ENCODE measurements at places on chromosomes 11 and 22. TPM values are rescaled to one million over a fixed set of nuclear protein-coding genes. Genes with fewer than 3 reads are reported as not detected.

GRCh38 chr11:107916671-107917241 lies 11.5 kb upstream of the RAB39A start:
- no peak for DNase-seq
- no peak overlapping the region for H3K27ac ChIP-seq
- no peak overlapping the region for H3K4me3 ChIP-seq
- H3K4me1 ChIP-seq, result no peaks in the 10 kb centered on the region
- H3K36me3 ChIP-seq, result no peaks in the 10 kb centered on the region

- H3K4me1 ChIP-seq, result no peaks in the 10 kb centered on the region
- no peaks in the 10 kb centered on the region for H3K27me3 ChIP-seq
- DNase-seq, result no peak
- H3K36me3 ChIP-seq, result no peaks in the 10 kb centered on the region
- no peak overlapping the region for H3K4me3 ChIP-seq
Observed at GRCh38 chr11:29300420-29300819, 716.4 kb downstream of the KCNA4 start.

DNA sequence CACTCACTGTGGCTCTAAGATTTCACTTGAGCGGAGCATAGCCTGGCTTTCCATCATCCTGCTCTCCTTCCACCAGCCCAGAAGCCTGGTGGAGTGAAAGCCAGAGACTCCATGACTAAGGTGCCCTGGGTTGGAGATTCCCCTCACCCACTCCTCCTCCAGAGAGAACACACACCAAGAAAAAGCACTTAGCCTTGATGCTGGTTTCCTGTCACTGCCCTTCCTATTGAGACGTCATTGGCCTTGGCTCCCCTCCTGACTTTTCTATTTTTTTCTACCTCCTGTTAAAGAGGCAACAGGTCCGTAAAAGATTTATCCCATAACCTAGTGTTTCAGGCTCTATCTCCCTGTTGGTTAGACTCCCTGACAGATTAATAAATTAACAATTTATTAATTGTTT lies 38.5 kb upstream of the APLNR start:
- no peaks in the 10 kb centered on the region for H3K36me3 ChIP-seq
- no peaks in the 10 kb centered on the region for H3K27me3 ChIP-seq
- H3K4me3 ChIP-seq, result no peak overlapping the region
- peaks cover 15% of the 10 kb centered on the region for H3K4me1 ChIP-seq
- DNase-seq, result no peak

- H3K27me3 ChIP-seq, result peaks cover 2% of the 10 kb centered on the region
- peak overlapping the region; percentile 41 for H3K27ac ChIP-seq
- H3K36me3 ChIP-seq, result no peaks in the 10 kb centered on the region
- H3K4me1 ChIP-seq, result no peaks in the 10 kb centered on the region
- DNase-seq, result peak; percentile 84
Observed at GRCh38 chr11:8018484-8019313, 31.6 kb downstream of the EIF3F start.

Gene TMEM109
- total RNA-seq, result 72.5 TPM

DNA sequence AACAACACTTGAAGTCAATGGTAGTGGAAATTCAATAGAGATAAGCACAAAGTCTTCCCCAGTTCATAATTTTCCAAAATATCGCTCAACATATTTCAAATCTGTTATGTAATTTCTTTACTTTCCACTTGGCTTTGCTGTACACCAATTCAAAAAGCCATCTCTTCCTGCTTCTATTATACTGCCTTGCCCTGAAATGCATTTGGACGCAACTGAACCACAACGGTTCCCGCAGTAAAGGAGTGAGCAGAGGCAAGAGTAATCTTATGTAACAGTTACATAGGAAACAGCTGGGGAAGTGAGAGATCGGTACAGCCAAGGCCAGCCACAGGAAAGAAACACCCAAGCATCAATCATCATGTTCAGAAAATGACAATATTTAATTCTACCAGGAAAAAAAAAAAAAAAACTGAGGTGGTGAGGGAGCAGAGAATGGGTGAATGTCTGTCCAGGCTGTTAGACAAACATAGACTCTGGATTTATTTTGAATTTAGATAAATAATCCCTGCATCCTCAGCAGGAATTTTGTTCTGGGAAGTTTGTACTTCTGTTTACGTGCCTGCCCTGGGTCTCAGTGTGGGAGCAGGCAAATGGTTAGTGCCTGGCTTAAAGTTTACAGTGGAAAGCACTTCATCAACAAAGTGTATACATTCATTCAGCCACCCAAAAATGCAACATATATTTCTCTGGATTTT lies 392.2 kb downstream of the ETS1 start:
- H3K4me1 ChIP-seq, result peaks cover 4% of the 10 kb centered on the region
- no peaks in the 10 kb centered on the region for H3K27me3 ChIP-seq
- no peak overlapping the region for H3K27ac ChIP-seq
- no peak overlapping the region for H3K4me3 ChIP-seq

Gene UBQLN3
- total RNA-seq, result not detected

- H3K27me3 ChIP-seq, result no peaks in the 10 kb centered on the region
- H3K27ac ChIP-seq, result no peak overlapping the region
- H3K4me1 ChIP-seq, result peaks cover 12% of the 10 kb centered on the region
- no peak overlapping the region for H3K4me3 ChIP-seq
- peak; percentile 59 for DNase-seq
Observed at GRCh38 chr11:117822074-117823033, 2.2 kb downstream of the FXYD2 start.

Gene MN1
- total RNA-seq, result 21.0 TPM

- peak; percentile 72 for DNase-seq
- no peaks in the 10 kb centered on the region for H3K27me3 ChIP-seq
- H3K4me3 ChIP-seq, result no peak overlapping the region
- peak overlapping the region; percentile 56 for H3K27ac ChIP-seq
- H3K36me3 ChIP-seq, result no peaks in the 10 kb centered on the region
Observed at GRCh38 chr11:11977206-11977938, 31.1 kb downstream of the DKK3 start.

GRCh38 chr22:40626851-40627250 lies 9.7 kb downstream of the MRTFA start:
- H3K36me3 ChIP-seq, result no peaks in the 10 kb centered on the region
- no peaks in the 10 kb centered on the region for H3K27me3 ChIP-seq
- H3K4me1 ChIP-seq, result peaks cover 46% of the 10 kb centered on the region
- H3K27ac ChIP-seq, result no peak overlapping the region

- no peak overlapping the region for H3K4me3 ChIP-seq
- no peaks in the 10 kb centered on the region for H3K36me3 ChIP-seq
- H3K4me1 ChIP-seq, result peaks cover 14% of the 10 kb centered on the region
- H3K27me3 ChIP-seq, result no peaks in the 10 kb centered on the region
- DNase-seq, result no peak
- H3K27ac ChIP-seq, result no peak overlapping the region
Observed at GRCh38 chr11:21603886-21604285, 589.0 kb upstream of the ANO5 start.

DNA sequence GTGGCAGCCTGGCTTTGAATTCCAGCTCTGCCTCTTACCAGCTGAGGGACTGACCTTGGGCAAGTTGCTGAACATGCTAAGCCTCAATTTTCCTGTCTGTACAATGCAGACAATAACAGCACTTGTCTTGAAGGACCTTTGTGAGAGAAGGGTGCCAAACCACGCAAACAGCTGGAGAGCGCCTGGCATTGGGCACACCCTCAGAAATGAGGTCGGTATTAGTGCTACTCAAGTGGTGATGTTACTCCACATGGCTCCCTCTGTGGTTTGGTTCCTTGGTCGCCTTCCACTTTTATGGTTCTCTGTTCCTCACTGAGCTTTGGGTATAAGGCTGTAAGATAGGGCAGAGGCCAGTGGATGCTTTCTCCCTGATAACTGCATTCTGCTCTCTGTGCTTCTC lies 8.2 kb downstream of the UBASH3B start:
- H3K27ac ChIP-seq, result no peak overlapping the region
- no peak overlapping the region for H3K4me3 ChIP-seq
- no peaks in the 10 kb centered on the region for H3K27me3 ChIP-seq
- no peaks in the 10 kb centered on the region for H3K4me1 ChIP-seq
- no peak for DNase-seq

Gene CRYBB2
- not detected for total RNA-seq

- peaks cover 15% of the 10 kb centered on the region for H3K4me1 ChIP-seq
- H3K27ac ChIP-seq, result no peak overlapping the region
- no peaks in the 10 kb centered on the region for H3K36me3 ChIP-seq
- peak; percentile 36 for DNase-seq
- no peak overlapping the region for H3K4me3 ChIP-seq
Observed at GRCh38 chr22:33529424-33530113, 390.7 kb downstream of the LARGE1 start.

DNA sequence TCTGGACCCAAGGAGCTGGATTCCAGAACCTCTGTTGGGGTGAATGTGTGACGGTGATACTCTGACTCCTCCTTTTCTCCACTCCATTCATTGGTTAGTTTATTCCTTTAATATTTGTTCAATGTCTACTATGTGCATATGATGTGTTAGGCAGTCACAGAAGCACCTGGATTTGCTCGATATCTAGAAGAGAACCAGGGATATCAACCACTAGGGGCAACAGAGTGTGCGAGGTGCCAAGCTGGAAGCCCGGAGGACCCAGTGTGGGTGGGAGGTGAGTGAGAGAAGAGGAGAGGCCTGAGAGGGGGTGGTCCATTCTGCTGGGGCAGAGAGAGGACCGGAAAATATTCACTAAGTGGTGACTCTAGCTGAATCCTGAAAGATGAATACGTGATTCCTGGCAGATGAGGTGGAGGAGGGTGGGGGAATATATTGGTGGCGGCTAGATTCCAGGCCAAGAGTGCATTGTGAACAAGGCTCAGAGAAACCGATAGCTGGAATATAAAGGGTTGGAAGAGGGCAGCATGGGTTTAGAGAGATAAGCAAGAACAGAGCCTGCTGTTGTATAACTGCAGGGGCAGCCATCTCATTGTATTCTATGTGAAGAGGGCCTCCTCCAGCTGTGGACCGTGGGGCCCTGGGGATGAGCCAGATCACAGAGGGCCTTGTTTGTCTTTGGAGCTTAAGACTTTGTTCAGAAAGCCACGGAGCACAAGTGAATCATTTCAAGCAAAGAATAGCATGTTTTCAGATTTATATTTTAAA lies 6.9 kb upstream of the TIMP3 start:
- peaks cover 14% of the 10 kb centered on the region for H3K27me3 ChIP-seq
- no peak overlapping the region for H3K27ac ChIP-seq
- H3K4me3 ChIP-seq, result no peak overlapping the region

GRCh38 chr11:43879789-43880639 lies 617 bp upstream of the ALKBH3 start:
- H3K36me3 ChIP-seq, result peaks cover 29% of the 10 kb centered on the region
- no peak for DNase-seq
- no peaks in the 10 kb centered on the region for H3K27me3 ChIP-seq

DNA sequence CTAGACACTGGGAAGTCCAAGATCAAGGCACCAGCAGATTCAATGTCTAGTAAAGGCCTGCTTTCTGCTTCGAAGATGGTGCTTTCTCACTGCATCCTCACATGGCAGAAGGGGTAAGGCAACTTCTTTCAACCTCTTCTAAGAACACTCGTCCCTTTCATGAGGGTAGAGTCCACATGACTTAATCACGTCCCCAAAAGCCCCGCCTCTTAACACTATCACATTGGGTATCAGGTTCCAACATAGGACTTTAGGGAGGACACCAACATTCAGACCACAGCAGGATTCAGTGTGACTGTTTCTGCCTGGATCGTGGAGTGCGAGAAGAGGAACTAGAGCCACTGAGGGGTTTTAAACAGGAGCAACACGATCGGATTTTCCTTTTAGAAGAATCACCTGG lies 3.7 kb upstream of the TIRAP start:
- H3K4me1 ChIP-seq, result peaks cover 15% of the 10 kb centered on the region
- H3K36me3 ChIP-seq, result peaks cover 41% of the 10 kb centered on the region
- H3K27ac ChIP-seq, result no peak overlapping the region
- DNase-seq, result no peak
- H3K27me3 ChIP-seq, result no peaks in the 10 kb centered on the region
- no peak overlapping the region for H3K4me3 ChIP-seq

- no peaks in the 10 kb centered on the region for H3K27me3 ChIP-seq
- no peaks in the 10 kb centered on the region for H3K36me3 ChIP-seq
- DNase-seq, result no peak
Observed at GRCh38 chr11:60130496-60130895, 42.0 kb downstream of the MS4A2 start.

Gene SCN2B
- total RNA-seq, result 6.6 TPM

DNA sequence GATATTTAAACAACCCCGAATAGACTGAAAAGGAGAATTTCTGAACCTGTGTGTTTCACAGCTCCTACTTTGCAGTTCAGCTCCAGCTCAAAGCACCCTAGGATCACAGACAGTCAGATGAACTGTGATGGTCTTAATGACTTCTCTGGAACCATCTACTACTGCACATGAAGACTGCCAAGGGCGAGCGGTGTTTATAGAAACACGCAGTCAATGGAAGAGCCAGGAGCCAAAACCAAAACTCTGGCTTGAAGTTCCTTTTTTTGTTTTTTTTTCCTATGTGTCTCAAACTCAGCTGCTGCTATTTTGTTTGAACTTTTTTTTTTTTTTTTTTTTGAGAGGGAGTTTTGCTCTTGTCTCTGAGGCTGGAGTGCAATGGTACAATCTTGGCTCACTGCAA lies 382.6 kb upstream of the SYN3 start:
- H3K27ac ChIP-seq, result no peak overlapping the region
- no peak overlapping the region for H3K4me3 ChIP-seq
- peaks cover 3% of the 10 kb centered on the region for H3K4me1 ChIP-seq
- no peaks in the 10 kb centered on the region for H3K36me3 ChIP-seq

DNA sequence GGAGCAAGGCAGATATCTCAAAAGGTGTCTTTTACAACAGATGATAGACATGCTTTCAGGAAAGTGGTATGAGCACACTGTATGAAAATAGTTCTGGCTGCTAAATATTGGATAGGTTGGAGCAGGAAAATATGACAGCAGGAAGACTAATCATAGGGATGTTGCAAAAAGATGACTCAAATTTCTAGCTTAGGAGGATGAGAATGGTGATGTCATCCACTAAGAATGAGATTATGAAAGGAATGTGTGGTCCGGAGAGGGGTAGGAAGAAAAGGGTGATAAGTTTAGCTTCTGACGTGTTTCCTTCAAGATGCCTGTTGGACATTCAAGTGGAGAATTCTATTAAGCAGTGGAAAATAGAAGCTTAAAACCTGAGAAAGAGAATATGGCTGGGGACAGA lies 46.4 kb downstream of the RCN1 start:
- no peaks in the 10 kb centered on the region for H3K27me3 ChIP-seq
- no peaks in the 10 kb centered on the region for H3K4me1 ChIP-seq
- H3K27ac ChIP-seq, result no peak overlapping the region
- DNase-seq, result no peak
- no peaks in the 10 kb centered on the region for H3K36me3 ChIP-seq
- no peak overlapping the region for H3K4me3 ChIP-seq

Gene USP2
- total RNA-seq, result 75.8 TPM

Data from psoas muscle (tissue), 8 donors.